ENCODE measurements at places on chromosomes 11 and 22. TPM values are rescaled to one million over a fixed set of nuclear protein-coding genes. Genes with fewer than 3 reads are reported as not detected.

GRCh38 chr22:31602259-31602952 is 59.6 kb downstream of the PISD start:
- H3K36me3 ChIP-seq = peaks cover 2% of the 10 kb centered on the region
- no peak overlapping the region for H3K4me3 ChIP-seq
- no peaks in the 10 kb centered on the region for H3K27me3 ChIP-seq

DNA sequence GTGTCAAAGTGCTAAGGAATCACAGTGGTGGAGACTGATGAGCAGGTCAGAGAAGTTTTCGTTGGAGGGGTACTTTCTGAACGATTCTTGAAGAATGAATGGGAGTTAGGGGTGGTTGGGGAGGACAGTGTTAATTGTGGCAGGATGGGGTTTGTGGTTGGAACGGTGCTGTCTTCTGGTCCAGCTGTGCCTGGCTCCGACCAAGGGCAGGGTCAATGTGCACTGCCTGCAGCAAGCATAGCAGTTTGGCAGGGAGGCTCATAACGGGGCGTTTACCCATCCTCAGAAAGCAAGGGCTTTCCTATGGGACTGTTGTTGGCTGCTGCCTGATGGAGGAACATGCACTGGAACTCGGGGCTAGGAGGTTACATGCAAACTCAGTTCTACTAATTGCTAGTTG is 265.8 kb downstream of the KIRREL3 start:
- no peak overlapping the region for H3K4me3 ChIP-seq
- DNase-seq = no peak
- peaks cover 11% of the 10 kb centered on the region for H3K4me1 ChIP-seq
- H3K27me3 ChIP-seq = peaks cover 93% of the 10 kb centered on the region
- H3K36me3 ChIP-seq = no peaks in the 10 kb centered on the region

The MAPK11 gene
- 2.7 TPM for total RNA-seq

The GRIA4 gene
- total RNA-seq = 1.8 TPM

- no peaks in the 10 kb centered on the region for H3K27me3 ChIP-seq
- no peak overlapping the region for H3K4me3 ChIP-seq
- peaks cover 4% of the 10 kb centered on the region for H3K36me3 ChIP-seq
- H3K4me1 ChIP-seq = no peaks in the 10 kb centered on the region
- no peak overlapping the region for H3K27ac ChIP-seq
Observed at GRCh38 chr22:17103351-17103750, 17.8 kb downstream of the TMEM121B start.

DNA sequence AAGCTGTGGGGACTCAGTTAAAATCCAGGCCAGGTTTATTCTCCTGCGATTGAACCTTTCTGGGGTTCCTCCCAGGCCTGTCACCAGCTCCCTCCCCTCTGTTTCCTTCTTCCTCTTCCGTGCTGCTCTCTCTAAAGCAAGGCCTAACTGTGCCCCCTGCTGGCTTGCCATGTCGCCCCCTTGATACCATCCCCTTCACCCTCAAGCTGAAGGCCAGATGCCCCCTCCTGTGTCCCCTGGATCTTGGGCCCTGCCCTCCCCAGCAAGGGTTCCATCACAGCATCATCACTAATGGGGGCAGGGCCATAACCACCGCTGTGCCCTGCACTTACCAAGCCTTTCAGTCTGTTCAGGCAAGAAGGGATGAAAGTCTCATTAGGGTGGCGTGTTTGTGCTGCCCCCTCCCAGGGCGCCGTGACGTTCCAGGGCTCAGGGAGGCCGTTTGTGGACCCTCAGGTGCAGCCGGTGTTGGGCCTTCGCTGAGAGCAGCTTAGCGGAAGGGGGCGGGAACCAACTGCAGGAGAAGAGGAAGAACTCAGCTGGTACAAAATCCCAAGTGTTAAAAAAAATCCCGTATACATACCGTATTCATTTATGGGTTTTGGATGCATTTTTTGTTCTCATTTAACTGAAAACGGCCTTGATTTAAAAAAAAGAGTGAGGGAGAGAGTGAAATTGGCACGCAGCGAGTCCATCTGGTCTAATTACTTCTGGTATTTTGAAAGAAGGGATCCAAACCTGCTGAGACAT is 69.9 kb downstream of the MPPED1 start:
- no peak overlapping the region for H3K27ac ChIP-seq
- no peak for DNase-seq
- H3K36me3 ChIP-seq = no peaks in the 10 kb centered on the region
- no peaks in the 10 kb centered on the region for H3K4me1 ChIP-seq

DNA sequence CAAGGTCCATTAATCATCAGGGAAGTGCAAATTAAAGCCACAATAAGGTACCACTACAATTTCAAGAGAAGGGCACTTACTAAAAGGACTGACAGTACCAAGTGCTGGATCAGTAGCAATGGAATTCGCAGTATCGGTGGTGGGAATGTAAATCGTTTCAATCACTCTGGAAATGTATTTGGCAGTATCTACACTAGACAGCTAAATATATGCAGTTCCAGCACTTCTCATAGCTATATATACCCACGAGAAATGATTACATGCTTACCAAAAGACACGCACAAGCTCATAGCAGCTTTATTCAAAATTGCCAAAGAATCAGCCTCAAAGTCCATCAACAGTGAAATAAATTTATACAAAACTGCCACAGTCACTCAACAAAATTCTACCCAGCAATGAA is 4.4 kb upstream of the ZNF280B start:
- peaks cover 2% of the 10 kb centered on the region for H3K4me1 ChIP-seq
- H3K4me3 ChIP-seq = no peak overlapping the region
- H3K36me3 ChIP-seq = peaks cover 3% of the 10 kb centered on the region
- no peak for DNase-seq
- H3K27me3 ChIP-seq = peaks cover 44% of the 10 kb centered on the region
- no peak overlapping the region for H3K27ac ChIP-seq

- peaks cover 10% of the 10 kb centered on the region for H3K36me3 ChIP-seq
- no peak for DNase-seq
- H3K27ac ChIP-seq = no peak overlapping the region
Observed at GRCh38 chr11:60887556-60887955, 18.8 kb downstream of the PRPF19 start.

- H3K27ac ChIP-seq = no peak overlapping the region
- H3K4me3 ChIP-seq = no peak overlapping the region
- H3K27me3 ChIP-seq = no peaks in the 10 kb centered on the region
- no peak for DNase-seq
- no peaks in the 10 kb centered on the region for H3K36me3 ChIP-seq
Observed at GRCh38 chr11:104892723-104893511, 5.3 kb downstream of the CASP12 start.

The SYT9 gene
- 0.42 TPM for total RNA-seq

- no peaks in the 10 kb centered on the region for H3K27me3 ChIP-seq
- peak overlapping the region; percentile 25 for H3K27ac ChIP-seq
- peaks cover 3% of the 10 kb centered on the region for H3K36me3 ChIP-seq
- no peak overlapping the region for H3K4me3 ChIP-seq
- H3K4me1 ChIP-seq = peaks cover 9% of the 10 kb centered on the region
Observed at GRCh38 chr11:934527-934926, 8.9 kb downstream of the AP2A2 start.

The CBLIF gene
- 17.9 TPM for total RNA-seq

DNA sequence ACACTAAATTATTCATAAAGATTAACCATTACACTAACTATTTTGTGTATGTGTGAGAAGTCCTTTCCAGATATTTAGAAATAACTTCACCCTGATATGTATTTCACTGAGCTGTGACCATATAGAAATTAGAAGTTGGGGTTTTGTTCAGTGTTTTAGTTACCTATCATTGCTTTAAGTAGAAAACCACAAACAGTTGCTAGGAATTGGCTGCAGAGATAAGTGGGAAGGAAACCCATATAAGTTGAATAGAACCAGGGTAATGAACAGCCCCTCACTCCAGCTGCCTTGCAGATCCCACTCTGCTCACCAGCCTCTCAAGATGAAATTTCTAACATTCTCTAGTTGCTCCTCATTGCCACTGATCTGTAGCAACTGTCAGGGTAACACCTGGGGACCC is 10.3 kb downstream of the SRSF8 start:
- H3K27me3 ChIP-seq = no peaks in the 10 kb centered on the region
- H3K27ac ChIP-seq = peak overlapping the region; percentile 25
- H3K36me3 ChIP-seq = no peaks in the 10 kb centered on the region
- H3K4me1 ChIP-seq = peaks cover 6% of the 10 kb centered on the region
- no peak for DNase-seq

The CNGA4 gene
- 2.0 TPM for total RNA-seq

DNA sequence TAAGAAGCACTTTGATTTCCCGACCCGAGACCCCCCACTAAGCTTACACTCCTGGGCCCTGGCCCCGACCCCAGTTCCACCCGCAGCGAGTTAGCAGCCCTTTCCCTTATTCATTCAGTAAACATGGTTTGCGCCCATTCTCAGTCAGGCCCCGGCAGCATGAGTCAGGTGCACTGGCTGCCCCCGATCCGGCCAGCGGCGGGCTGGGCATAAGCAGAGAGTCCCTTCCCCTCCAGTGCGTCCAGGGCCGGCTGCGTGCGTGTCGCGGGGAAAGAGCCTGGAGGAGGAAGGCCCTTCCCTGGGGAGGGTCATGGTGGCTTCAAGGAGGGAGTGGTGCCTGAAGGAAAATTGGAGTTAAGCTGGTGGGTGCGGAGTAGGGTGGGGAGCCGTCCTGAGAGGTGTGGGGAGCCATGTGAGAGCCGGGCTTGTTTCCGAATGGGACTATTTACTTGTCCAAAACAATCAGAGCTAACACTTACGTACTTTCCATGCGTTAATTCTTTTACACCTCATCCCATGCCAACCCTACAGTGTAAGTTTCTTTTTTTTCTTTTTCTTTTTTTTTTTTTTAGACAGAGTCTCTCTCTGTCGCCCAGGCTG is 657 bp downstream of the IGHMBP2 start:
- no peaks in the 10 kb centered on the region for H3K27me3 ChIP-seq
- DNase-seq = peak; percentile 21
- peak overlapping the region; percentile 96 for H3K27ac ChIP-seq
- H3K36me3 ChIP-seq = peaks cover 11% of the 10 kb centered on the region
- H3K4me1 ChIP-seq = peaks cover 24% of the 10 kb centered on the region

GRCh38 chr22:26610996-26611395 is 6.8 kb downstream of the CRYBB1 start:
- no peak overlapping the region for H3K27ac ChIP-seq
- no peaks in the 10 kb centered on the region for H3K36me3 ChIP-seq
- DNase-seq = no peak
- no peak overlapping the region for H3K4me3 ChIP-seq

GRCh38 chr22:19579115-19579811 is 55.1 kb upstream of the CLDN5 start:
- H3K27ac ChIP-seq = no peak overlapping the region
- H3K4me3 ChIP-seq = no peak overlapping the region
- H3K27me3 ChIP-seq = peaks cover 22% of the 10 kb centered on the region
- H3K36me3 ChIP-seq = no peaks in the 10 kb centered on the region
- no peaks in the 10 kb centered on the region for H3K4me1 ChIP-seq
- no peak for DNase-seq

GRCh38 chr22:21026783-21027692 is 5.3 kb downstream of the SLC7A4 start:
- H3K36me3 ChIP-seq = no peaks in the 10 kb centered on the region
- H3K4me1 ChIP-seq = no peaks in the 10 kb centered on the region
- no peak for DNase-seq
- H3K4me3 ChIP-seq = no peak overlapping the region

DNA sequence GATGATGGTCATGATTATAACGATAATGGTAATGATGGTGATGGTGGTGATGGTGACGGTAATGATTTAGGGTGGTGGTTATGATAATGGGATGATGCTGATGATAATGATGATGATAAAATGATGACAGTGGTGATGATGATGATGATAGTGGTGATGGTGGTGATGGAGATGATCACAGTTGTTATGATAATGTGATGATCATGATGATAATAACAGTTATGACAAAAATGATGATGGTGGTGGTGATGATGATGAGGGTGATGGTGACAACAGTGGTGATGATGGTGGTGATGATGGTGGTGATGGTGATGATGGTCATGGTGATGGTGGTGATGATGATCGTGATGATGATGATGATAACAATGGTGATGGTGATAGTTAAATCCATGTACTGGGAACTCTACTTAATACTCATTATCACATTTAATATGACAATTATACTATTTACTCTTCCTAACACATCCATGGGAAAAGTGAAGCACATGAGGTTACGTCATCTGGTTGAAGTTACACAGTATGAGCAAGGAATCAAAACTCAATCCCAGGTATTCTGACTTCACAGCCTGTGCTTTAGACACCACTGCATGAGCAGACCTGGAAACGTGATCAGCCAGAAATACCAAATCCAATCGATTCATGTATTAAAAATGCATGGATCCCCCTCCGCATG is 322.2 kb downstream of the BRD1 start:
- no peak overlapping the region for H3K4me3 ChIP-seq
- peaks cover 2% of the 10 kb centered on the region for H3K27me3 ChIP-seq
- H3K27ac ChIP-seq = no peak overlapping the region
- no peaks in the 10 kb centered on the region for H3K36me3 ChIP-seq

GRCh38 chr22:45127866-45128265 is 35.9 kb upstream of the NUP50 start:
- H3K4me3 ChIP-seq = no peak overlapping the region
- H3K27me3 ChIP-seq = peaks cover 21% of the 10 kb centered on the region
- H3K36me3 ChIP-seq = peaks cover 5% of the 10 kb centered on the region
- no peak for DNase-seq

- H3K4me1 ChIP-seq = peaks cover 26% of the 10 kb centered on the region
- H3K27ac ChIP-seq = no peak overlapping the region
- peaks cover 9% of the 10 kb centered on the region for H3K27me3 ChIP-seq
Observed at GRCh38 chr22:24518771-24519485, 23.8 kb downstream of the UPB1 start.

The OR2D2 gene
- total RNA-seq = 0.53 TPM

DNA sequence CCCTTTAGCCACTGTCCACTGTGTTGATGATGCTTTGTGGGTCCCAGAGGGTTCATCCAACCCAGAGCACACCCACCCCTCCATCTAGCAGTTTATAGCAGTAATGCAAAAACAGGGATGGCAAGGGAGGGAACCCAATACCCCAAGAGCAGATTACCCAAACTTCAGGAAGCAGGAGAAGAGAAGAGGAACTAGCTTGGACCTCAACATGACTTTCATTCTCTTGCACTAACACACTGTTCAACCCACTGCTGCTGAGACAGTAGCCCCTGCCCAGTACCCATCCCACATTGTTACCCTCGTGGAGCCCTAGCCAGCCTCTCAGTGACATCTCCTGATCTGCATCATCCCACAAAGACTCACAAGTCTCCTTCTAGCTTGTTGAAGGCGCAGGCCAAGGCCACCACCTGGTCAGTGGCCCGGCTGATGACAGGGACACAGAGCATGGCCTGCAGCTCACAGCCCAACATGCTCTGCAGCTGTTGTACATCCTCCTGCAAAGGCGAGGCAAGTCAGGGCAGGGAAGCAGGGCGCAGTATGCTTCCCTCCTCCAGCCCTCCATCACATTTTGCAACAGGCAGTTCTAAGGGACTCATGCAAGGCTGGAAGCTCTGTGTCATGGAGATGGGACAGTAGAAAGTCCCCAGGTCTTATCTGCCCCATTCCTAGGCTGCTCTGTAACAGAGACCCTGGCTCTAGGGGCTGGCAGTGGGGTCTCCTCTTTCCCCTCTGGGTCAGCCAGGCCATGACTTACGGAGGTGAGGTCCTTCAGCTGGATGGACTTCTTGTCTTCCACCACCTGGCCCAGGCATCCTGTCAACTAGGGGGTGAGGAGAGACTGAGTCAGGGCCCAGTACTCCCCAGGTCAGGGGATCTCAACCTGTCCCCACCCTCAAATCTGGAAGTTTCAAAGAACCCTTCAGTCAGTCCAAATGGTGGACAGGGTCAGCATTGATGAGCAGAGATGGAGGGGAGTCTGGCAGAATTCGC is 85.5 kb downstream of the PDE2A start:
- peaks cover 2% of the 10 kb centered on the region for H3K4me1 ChIP-seq
- H3K27me3 ChIP-seq = peaks cover 87% of the 10 kb centered on the region
- no peak overlapping the region for H3K4me3 ChIP-seq
- no peaks in the 10 kb centered on the region for H3K36me3 ChIP-seq
- no peak overlapping the region for H3K27ac ChIP-seq
- DNase-seq = no peak

GRCh38 chr22:40218723-40219294 is 41.1 kb downstream of the TNRC6B start:
- H3K36me3 ChIP-seq = peaks cover 15% of the 10 kb centered on the region
- H3K27me3 ChIP-seq = no peaks in the 10 kb centered on the region
- H3K4me1 ChIP-seq = peaks cover 28% of the 10 kb centered on the region
- H3K27ac ChIP-seq = peak overlapping the region; percentile 89
- H3K4me3 ChIP-seq = peak overlapping the region; percentile 11

The PRAME gene
- not detected for total RNA-seq

Measured in progenitor cell of endocrine pancreas (in vitro differentiated cells).